ENCODE measurements at places on chromosomes 4 and X. TPM values are rescaled to one million over a fixed set of nuclear protein-coding genes. Genes with fewer than 3 reads are reported as not detected.
A peak's percentile ranks its signal among the peaks of the same experiment; 100 is the strongest.

GRCh38 chr4:164462471-164462870, 291.5 kb upstream of the SMIM31 start:
- no peak for DNase-seq

- peak; percentile 37 for DNase-seq
Measured at GRCh38 chr4:123235431-123235830, 161.2 kb upstream of the SPRY1 start.

DNA sequence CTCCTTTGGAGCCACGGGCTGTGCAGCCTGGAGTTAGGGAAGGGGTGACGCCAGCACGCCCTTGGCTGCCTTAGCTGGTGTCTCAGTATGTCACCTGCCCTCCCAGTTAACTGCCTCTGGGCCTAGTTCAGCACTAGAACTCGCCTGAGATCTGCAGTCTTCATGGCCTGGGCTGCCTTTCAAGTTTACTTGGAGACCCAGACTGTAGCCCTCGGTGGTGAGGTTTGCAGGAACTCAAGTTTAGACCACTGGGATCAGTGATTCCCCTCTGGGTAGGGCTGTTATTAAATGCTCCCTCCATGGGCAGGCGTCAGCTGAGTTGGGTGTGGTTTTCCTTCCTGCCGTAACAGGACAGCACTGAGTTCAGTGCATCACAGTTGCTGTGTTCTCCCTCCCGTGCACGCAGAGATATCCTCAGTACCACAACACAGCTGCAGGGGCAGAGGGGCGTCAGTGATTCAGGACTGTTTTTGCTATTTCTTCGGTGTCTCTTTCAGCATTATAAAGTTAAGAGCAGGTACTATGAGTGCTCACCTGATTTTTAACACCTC, 30.5 kb downstream of the PLAC8 start:
- no peak for DNase-seq

PPP4R3C gene
- not detected for total RNA-seq

Data from LHCN-M2 (cell line).